SW 1271 (cell line): ENCODE measurements at places on chromosomes 5 and 9.

DNA sequence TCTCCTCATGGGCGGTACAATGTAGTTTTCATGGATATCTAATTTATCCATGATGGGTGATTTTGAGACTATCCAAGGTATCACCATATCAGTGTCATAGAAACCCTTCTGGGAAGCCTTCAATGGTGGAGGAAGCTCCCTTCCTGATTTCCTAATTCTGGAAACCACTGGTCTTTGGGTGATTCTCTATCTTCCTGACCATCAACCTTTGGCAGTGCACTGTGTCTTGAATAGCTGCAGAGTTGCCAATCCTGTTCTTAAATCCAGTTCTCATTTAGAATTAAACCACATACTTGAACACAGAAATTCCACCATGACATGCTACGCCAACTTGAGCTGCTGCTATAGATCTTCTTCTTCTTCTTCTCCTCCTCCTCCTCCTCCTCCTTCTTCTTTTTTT is 161.7 kb upstream of the KLF9 start:
- DNase-seq: no peak

DNA sequence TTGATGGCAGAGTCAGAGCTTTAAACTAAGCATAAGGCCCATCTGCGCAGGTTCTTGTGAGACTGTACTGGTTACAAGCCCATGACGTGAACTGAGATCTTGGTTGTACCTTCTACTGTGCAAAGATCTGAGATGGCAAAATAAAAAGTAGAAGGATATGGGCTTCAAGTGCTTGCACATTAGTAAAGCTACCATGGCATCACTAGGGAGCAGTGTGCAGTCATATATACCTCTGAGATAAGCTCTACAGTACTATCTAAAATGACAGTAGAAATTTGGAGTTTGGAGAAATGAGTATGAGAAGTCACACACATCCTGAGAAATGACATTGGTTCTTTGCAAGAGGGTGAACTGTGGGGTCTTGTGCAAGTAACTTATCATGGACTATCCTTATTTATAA is 408.2 kb upstream of the PRR16 start:
- DNase-seq: peak; percentile 42

- DNase-seq: no peak
Measured at GRCh38 chr9:116055536-116055935, 98.1 kb upstream of the PAPPA start.

GRCh38 chr5:68464424-68464823 is 248.9 kb downstream of the PIK3R1 start:
- no peak for DNase-seq

DNA sequence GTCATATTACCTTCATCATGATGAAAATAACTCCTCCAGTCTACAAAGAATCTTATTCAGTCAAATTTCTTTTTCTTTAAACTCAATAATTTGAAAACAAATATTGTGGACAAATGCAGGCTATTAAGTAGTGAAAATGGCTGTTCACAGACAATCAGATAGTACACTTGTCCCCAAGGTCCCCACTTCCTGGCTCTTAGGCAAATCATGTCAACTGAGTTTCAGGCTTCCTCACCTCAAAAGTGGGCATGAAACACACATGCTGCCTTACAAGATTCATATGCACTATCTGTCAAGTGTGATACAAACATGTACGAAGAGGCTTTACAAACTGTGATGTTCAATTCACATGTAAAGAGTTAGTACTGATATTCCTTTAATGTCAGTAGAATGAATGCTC is 385.2 kb upstream of the SEMA6A start:
- no peak for DNase-seq

DNA sequence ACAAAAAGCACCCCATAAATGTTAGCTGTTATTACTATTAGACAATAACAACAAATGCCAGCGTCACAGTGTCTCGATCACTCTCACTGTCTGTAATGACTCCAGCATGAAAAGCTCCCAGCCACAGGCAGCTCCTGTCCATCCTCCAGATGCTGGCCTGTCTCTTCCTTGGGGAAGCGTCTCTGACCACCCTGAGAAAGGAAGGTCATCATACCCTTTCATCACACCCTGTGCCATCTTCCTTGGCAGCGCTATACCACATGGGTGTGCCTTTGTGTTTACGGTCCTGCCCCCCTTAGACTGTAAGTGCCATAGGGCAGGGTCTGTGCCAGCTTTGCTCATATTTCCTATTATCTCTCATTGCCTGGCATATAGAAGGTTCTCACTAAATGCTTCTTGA is 90.6 kb downstream of the PRRT1B start:
- no peak for DNase-seq

DNA sequence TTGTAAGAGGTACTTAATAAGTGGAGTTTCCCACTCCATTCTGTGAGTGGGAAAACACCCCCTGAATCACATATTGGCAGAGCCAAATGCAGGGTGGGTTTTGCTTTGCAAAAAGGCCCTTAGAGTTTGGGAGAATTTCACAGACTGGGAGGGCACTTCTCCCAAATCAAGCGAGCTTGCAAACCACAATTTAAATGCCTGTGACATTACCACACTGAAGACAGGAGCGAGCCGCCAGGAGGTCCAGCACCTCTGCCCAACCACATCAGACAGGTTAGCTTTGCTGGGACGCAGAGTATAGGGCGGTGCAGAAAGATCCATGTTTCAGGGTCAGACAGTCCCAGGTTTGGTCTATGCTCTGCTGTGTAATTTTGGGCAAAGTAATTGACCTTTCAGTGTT is 2.3 kb downstream of the ALAD start:
- no peak for DNase-seq

- no peak for DNase-seq
Measured at GRCh38 chr9:38003230-38003629, 65.8 kb downstream of the SHB start.

DNA sequence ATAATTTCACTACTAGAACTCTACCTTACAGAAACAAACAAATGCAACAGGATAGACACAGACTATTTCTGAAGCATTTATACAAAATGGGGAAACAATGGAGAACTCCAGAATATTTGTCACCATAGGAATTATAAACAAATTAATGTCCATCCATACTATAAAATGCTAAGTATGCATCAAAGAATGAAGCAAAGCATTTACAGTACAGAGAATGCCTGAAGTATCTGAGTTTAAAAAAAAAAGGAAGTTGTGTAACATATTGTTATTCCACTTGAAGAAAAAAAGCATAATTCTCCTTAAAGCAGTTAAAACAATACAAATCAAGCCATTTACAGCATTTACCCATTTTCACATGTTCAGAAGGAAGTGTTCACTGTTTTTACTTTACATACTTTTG is 53.0 kb downstream of the DROSHA start:
- no peak for DNase-seq

- no peak for DNase-seq
Measured at GRCh38 chr5:59777028-59777427, 116.5 kb downstream of the PDE4D start.

- DNase-seq: no peak
Measured at GRCh38 chr5:126881821-126882600, 105.1 kb downstream of the LMNB1 start.

- DNase-seq: no peak
Measured at GRCh38 chr5:78182838-78183237, 111.7 kb downstream of the AP3B1 start.

GRCh38 chr5:130652176-130652575 is 512.9 kb downstream of the HINT1 start:
- no peak for DNase-seq

- no peak for DNase-seq
Measured at GRCh38 chr9:100498592-100498991, 25.6 kb downstream of the TMEFF1 start.

GRCh38 chr5:11148810-11149539 is 387.9 kb upstream of the DAP start:
- DNase-seq: no peak
